ENCODE measurements at places on chromosomes 11 and 22. TPM values are rescaled to one million over a fixed set of nuclear protein-coding genes. Genes with fewer than 3 reads are reported as not detected.

Gene BUD13
- 12.0 TPM for total RNA-seq

Gene BAD
- total RNA-seq = 99.9 TPM

Gene DENND5A
- 48.7 TPM for total RNA-seq

Gene TRAF6
- 6.7 TPM for total RNA-seq

Gene MUC15
- not detected for total RNA-seq

Measured in A549 treated with CORT108297 at 1 μM for 4 hours (cell line).